ENCODE measurements at places on chromosomes 3 and 15.

DNA sequence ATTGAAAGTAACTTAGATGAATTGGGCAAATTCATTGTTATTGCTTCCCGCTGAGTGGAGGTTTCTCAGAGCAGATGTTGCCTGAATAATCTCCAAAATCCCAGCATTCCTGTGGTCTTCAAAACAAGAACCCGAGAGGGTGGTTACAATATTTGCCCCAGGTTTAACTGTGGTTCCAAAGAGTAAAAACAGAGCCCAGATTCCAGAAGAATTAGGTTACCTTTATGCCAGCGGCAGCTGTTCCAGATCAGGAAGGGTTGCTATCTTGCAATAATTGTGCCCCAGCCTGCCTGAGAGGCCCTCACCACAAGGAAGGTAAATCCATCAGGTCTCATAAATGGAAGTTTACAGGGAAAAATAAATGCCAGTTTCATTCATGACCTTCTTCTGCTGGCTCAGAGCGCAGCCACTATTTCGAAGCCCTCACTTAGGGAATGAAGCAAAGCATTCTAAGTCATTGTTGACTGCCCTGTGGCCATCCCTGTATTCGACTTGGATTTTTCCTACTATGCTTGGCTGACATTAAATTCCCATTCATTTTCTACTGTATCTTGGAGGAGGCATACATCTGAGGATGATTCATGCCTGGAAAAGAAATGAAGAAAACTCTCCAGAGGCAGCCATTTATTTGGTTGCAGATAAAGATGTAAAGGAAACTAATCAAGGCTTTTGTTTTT, 54.6 kb downstream of the SSUH2 start:
- no peak for DNase-seq

DNA sequence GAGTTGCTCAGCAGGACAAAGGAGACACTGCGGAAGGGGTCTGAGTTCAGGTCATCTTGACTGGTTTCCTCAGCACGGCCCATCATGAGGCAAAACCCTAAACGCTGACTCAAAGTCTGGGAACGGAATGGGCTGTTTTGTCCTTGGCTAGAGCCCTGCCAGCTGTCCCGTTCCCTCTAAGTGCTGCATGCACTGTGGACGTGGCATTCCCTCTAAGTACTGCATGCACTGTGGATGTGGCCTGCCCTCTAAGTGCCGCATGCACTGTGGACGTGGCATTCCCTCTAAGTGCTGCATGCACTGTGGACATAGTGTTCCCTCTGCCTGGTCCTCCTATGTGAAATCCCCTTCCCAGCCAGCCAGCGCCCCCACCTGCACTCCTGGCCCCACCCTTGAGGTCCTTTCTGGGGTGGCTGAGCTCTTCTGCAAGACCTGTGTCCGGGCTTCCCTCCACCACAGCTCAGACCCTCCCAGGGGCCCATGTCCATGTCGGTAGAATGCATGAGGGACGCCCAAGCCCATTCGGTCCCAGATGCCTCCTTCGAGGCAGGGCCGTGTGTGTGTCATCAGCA, 36.7 kb downstream of the TM2D3 start:
- no peak for DNase-seq

- DNase-seq = no peak
Observed at GRCh38 chr3:194137008-194137505, 1.1 kb downstream of the HES1 start.

- no peak for DNase-seq
Observed at GRCh38 chr15:22808761-22809280, 22.4 kb downstream of the NIPA1 start.

DNA sequence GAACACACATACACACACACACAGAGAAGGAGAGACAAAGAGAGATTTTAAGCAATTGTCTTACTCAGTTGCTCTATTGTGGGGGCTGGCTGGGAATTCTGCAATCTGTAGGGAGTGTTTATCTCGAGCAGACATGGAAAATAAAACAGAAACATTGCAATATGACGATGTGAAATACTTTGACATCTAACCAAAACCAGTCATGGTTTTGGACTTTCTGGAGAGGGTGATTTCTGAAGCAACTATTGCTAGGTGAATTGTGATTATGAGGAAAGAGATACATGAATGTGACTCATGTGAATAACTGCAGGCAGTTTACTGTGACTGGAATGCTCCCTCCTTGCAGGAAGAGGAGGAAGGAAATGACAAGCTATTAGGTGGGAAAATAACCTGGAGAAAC, 12.3 kb upstream of the PHLDB2 start:
- DNase-seq = no peak

- no peak for DNase-seq
Observed at GRCh38 chr15:75153087-75153486, 48.6 kb upstream of the C15orf39 start.

- DNase-seq = no peak
Observed at GRCh38 chr15:100672959-100673358, 70.6 kb downstream of the ASB7 start.

- no peak for DNase-seq
Observed at GRCh38 chr15:69275074-69275670, 23.5 kb upstream of the PAQR5 start.

- DNase-seq = no peak
Observed at GRCh38 chr3:61199843-61200242, 51.4 kb downstream of the FHIT start.

- DNase-seq = no peak
Observed at GRCh38 chr15:81002009-81002330, 1.2 kb downstream of the TLNRD1 start.

DNA sequence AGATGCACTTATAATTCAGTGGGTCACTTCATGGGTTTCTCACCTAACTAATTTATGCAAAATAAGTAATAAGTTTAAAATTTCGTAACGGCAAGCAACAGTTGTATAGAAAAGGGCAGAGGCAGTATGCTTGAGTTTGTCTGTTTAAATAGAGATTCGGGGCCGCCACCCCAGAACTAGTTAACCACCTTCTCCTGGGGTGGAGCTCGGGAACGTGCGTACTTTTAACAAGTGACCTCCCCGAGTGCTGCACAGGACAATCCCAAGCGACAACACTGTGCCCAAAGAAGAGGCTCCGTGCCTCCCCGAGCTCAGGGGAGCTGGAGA, 439 bp downstream of the SSR3 start:
- DNase-seq = no peak

GRCh38 chr3:101870138-101870537, 20.8 kb downstream of the NFKBIZ start:
- DNase-seq = no peak

DNA sequence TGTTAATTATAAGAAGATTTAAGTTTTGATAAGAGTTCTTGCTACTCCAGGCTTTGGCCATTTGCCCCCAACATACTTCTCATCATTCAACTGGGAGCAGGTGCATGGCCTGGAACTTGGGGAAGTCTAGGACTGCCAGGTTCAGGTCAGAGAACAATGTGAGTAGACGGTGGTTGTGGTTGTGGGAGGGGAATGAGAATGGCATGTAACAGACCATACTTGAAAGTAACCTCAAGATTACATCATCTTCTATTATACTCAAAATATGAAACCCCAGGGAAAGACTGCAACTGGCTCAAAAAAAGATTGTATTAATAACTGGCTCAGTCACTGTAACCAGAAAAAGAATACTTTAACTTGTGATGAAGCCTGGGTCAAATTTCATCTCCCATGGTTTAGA, 364.9 kb upstream of the DPPA4 start:
- no peak for DNase-seq

DNA sequence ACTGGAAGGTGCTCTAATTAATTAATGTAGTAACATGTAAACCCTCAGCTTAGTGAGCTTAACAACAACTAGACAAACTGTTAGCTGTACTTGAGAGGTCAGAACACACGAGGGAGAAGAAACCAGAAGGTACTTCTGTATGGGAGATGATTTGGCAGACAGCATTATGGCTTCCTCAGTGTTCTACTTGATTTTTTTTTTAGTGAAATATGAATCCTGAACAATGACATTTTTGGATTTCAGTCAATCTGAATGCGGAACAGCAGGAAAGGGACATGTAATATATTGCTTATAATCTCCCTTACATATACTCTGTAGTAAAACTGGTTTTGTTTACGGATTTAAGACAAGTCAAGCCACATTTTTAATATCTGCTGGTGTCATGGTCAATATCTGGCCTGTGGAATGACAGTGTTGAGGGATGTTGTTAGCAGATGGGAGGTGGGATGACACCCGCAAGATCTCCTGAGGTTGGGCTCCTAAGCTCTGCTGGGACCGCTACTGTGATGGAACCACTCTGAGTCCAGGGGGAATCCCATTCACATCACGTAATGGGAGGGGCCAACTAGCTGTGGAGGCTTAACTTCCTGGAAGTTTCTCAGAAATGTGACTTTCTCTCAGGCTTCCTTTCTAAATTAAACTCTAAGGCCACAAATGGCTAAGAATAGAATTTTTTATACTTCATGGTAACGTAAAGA, 18.7 kb downstream of the TNFAIP8L3 start:
- peak; percentile 25 for DNase-seq

DNA sequence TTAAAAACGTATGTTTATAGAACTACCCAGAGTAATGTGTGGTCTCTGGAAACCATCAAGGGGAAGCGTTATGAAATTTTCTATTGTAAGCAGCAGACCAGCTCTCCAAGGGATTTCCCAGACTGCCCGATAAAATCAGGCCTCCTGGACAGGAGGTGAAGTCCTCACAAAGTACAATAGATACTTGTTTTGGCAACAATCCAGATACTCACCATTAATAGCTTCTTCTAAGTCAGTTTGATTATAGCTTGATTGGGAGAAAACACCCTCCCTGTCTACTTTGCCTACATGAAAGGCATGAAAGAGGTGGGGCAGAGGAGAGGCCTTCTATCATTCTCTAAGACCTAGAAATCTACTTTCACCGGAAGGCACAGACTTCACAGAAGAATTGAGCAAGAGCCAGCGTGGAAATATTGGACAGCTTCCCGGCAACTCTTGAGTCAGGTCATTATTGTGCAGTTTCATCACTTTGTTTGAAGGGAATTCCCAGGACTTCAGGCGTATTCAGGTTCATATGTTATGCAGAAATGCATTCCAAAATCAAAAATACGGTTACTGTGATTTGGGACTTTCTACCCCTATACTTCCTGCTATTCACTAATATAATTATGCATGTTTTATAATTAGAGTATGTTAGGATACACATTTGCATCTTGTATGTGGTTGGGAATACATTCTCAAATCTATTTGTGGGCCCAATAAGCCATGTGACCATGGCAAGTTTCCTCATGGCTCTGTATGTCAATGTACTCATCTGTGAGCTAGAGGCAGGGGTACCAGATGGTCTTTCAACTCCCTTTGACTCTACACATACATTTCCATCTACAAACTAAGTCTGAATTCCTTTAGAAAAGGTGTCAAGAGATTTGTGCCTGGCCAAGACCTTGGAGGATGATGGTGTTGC, 103.5 kb downstream of the CD47 start:
- no peak for DNase-seq

- no peak for DNase-seq
Observed at GRCh38 chr15:56832125-56832524, 86.3 kb upstream of the TCF12 start.

- DNase-seq = no peak
Observed at GRCh38 chr15:90309020-90309419, 43.1 kb upstream of the ZNF774 start.

DNA sequence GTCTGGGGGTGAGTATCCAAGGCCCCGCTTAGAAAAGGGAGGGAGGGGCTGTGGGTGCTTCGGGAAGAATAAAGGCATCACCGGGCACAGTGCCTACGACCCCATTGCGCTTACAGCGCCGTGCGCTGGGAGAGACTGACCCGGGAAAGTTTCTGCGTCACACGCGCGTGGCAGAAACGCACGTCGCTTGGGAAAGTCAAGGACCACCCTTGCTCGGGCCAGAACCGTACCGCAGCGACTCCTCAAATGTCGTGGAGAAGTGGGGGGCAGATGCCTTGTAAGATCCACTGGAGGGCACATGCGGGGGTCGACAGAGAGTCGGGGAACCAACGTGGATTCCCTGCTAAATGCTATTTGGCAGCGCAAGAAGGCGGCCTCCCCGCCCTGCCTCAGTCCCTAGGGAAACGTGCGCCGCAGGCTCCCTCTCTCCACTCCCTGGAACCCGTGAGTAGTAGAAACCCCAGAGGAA, 2.4 kb downstream of the ADAMTS9 start:
- DNase-seq = no peak

DNA sequence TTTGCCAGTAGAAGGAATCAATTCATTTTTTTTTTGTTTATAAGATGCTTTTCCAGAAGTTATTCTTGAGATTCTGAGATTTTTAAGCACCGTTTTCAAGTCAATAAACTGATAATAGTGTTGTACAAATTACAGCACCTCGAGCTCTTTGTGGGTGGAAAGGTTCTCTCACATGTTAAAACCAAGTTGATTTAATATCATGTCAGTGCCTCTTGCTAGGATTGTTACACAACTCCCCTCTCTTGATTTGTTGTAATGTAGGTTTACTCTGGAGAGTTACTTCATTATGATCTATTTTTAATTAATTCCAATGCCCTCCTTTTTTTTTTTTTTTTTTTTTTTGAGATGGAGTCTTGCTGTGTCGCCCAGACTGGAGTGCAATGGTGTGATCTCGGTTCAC, 25.8 kb upstream of the UBXN7 start:
- DNase-seq = no peak

- no peak for DNase-seq
Observed at GRCh38 chr15:75867449-75867848, 24.2 kb downstream of the UBE2Q2 start.
